Stimulated activated CD4-positive, alpha-beta T cell treated with anti-CD3 and anti-CD28 coated beads, Interleukin-2, amount 100 ng/mL, for 48 hours (primary cell): ENCODE measurements at places on chromosomes 1 and 21.

- no peak for DNase-seq
These were observed 67.4 kb downstream of the KCNK1 start for GRCh38 chr1:233681285-233681684.

DNA sequence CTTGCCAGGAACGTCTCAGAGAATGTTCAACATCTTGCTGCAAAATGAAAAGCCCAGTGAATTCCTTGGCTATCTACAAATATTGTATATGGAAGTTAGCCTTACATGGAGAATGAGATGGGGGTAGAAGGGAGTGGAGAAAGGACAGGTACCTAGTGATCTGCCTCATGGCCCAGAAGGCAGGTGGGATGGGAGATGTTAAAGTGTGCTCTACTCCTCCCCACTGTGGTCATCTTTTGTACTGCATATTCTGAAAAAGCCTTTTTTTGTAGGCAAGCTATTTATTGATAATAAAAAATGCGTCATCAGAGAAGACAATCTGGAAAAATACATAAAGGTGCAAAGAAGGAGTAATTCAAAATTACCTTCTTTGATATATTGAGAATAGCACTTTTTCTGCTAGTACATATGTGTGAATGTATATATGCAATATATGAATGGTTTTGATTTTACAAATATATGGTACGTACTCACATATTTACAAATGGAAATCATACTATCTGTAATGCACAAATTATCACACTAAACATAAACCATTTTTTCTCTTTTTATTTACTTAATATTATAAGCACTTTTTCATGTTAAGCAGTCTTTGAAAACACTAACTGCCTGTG is 19.1 kb upstream of the SLC5A9 start:
- no peak for DNase-seq

- DNase-seq: no peak
These were observed 114.5 kb downstream of the LRRC40 start for GRCh38 chr1:70090875-70091274.

GRCh38 chr1:30452925-30453324 is 270.5 kb downstream of the MATN1 start:
- no peak for DNase-seq

DNA sequence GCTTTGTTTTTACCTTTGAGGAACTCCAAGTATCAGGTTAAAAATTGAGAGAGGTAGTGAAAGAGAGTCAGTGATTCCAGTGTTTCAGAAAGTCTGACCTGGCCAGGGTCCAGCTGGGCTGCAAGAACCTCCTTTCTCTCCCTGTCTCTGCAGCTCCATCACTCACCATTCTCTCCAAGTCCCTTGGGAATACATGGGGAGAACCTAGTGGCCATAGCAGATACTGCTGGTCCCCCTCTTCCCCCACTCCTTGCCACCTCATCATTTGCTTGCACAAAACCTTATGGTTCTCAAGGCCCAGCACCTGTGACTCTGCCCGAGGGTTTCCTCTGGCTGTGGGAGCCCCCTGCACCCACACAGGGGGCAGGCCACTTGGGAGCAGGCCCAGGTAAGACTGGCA is 279.5 kb downstream of the KIF26B start:
- DNase-seq: no peak

DNA sequence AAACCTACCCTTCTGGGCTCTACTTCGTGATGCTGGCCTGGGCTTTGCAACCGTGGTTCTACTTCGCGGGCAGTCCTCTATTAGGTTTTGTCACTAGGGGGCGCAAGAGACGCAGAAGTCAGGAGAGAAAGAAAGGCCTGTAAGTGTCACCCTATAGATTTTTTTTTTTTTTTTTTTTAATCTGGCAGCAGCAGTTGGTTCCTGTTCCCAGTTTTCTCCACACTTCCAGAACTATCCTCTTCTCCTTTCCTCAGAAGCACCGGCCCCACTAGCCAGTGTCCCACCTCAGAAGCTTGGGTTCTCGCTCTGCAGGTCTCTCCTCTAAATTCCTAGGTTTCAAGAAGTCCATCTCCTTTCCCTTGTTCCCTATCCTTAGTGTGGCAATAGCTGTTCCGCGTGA is 9.1 kb upstream of the LCE2D start:
- DNase-seq: peak; percentile 60

GRCh38 chr1:161484613-161485012 is 20.6 kb upstream of the FCGR2A start:
- no peak for DNase-seq

- DNase-seq: no peak
These were observed 8.8 kb downstream of the SMCP start for GRCh38 chr1:152886758-152887409.

DNA sequence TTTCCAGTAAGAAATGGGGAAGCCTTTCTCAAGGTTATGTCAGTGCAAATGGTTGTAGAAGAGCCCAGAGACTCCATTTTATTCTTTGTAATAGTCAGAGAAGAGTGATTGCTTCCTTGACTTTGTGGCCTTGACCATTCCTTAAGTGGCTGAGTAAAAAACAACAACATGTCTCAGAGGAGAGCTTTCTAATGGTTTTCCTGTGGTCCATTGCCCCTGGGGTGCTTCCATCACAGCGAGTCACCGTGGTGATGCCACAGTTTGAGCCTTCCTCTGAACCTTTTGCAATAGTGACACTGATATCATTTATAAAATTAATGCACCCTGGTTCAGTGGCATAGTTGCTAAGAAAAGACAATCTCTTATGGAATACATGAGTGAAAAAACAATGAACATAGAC is 38.6 kb downstream of the PAPPA2 start:
- no peak for DNase-seq

DNA sequence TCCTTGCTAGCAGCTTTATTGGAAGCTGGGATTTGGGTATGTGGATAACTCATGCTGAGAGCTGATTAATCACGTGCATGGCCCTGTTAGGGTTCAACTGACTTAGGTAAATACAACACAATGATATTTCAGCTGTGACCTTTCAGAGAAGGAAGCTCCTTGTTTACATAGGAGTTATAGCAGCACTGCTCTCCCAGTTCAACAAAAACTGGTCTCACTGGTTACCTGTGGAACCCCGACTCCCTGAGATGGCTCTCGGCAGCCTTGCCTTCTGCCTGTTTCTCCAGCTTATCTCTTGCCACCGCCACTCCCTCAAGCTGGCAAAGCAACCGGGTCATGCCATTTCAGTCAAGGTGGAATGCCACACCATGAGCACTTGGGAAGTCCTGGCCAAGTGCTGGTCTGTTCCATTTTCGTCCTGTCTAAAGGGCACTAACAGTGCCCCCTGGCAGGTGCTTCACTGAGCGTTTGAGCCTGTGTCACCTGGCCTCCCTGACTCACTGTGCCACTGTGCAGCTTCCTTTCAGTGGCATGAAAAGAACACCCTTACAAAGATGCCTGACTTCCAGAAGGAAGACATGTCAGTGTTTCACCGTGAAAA is 31.6 kb downstream of the DOP1B start:
- DNase-seq: no peak

GRCh38 chr1:53754484-53755312 is 15.7 kb upstream of the GLIS1 start:
- DNase-seq: no peak

DNA sequence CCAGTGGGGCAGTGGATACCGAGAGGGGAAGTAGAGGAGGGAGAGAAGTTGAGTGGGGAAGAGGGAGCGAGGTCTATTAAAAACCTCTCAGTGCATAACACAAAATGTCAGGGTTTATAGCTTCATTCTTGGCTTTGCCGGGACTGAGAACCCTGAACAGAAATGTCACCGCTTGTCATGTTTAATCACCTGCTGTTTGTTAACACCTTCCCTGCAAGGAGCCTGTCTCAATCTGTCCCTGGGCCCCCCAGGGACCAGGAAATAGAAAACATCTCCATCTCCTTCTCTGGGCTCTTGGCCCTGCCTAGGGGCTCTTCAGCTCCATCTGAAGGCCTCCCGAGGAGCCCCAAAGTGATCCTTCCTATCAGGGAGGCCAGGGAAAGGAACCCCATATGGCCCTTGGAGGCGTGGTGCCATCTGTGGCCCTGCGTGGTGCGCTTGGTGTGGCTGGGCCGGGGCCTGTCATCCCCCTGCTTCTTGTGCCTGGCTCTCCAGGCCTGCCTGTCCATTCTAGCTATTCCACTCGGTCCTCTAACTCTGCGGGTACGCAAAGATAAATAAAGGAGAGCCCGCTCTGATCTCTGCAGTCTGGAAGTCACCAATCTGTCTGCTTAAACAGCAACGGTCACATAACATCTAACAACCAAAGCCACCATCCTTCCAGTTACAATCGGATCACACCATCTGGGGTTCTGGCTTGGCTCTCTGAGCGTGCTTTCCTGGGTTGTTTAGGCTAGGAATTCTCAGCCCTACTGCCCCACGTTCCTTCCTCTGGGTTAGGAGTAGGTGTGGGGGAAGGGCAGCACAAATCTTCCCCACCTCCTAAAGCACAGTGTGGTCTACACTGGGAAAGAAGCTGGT is 113.8 kb downstream of the CASZ1 start:
- DNase-seq: no peak

GRCh38 chr1:209625791-209626285 is 26.4 kb downstream of the LAMB3 start:
- no peak for DNase-seq

GRCh38 chr1:159829273-159829634 is 2.6 kb downstream of the SLAMF8 start:
- DNase-seq: no peak

DNA sequence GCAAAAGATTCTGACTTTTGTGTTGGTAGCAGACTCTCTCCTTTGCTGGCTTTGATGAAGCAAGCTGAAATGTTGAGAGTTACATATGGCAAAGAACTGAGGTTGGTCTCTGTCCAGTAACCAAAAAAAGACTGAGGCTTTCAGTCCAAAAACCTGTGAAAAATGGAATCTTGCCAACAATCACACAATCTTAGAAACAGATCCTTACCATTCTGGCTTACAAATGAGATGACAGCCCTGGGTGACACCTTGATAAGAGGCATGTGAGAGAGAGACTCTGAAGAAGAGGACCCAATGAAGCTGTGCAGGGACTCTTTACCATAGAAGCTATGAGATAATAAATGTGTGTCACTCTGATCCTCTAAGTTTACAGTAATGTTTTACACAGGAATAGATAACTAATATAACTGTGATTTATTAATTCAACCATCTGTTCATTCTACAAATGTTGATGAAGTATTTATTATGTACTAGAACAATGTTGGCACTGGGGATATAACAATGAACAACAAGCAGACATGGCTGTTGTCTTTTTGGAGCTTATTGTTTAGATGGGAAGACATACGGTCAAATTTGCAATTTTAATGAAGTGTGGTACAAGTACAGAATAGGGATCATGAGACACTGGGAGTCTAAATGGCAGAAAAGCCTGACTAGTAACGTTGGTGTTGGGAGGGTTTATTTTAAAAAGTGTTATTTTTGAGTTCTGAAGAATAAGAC is 251.0 kb downstream of the OLFM3 start:
- DNase-seq: no peak

GRCh38 chr1:156801409-156802121 is 15.1 kb downstream of the SH2D2A start:
- DNase-seq: no peak

DNA sequence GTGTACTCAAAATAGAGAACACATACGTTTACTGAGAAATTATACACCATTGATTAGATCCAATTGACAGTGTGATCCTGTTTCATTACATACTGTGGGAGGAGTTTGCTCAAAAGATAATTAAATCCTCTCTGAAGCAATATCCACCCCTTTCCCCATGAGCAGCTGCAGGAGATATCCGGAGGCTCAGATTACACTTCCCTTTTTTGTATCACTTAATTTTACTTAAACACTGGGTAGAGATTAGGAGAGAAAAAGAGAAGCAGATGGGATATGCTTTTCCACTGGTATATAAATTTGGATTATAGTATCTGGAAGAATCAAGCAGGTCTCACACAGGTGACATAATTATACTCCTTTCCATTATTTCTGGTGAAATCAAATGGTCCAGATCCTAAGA is 333.3 kb upstream of the ZRANB2 start:
- no peak for DNase-seq

DNA sequence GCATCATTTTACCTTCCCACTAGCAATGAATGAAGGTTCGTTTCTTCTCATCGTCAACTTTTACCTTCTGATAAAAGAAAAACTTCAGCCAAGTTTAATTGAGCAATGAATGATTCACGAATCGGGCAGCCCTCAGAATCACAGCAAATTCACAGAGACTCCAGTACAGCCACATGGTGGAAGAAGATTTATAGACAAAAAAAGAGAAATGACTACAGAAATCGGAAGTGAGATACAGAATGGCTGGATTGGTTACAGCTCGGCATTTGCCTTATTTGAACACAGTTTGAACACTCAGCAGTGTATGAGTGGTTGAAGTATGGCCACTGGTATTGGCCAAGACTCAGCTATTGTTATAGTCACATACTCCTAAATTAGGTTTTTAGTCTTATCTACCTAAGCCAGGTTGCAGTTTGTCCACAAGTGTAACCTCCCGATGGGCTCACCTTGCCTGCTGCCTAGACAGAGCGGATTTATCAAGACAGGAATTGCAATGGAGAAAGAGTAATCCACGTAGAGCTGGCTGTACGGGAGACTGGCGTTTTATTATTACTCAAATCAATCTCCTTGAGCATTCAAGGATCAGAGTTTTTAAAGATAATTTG is 15.3 kb downstream of the AK4 start:
- no peak for DNase-seq

- DNase-seq: no peak
These were observed 110.1 kb upstream of the ZNHIT6 start for GRCh38 chr1:85818371-85818770.

DNA sequence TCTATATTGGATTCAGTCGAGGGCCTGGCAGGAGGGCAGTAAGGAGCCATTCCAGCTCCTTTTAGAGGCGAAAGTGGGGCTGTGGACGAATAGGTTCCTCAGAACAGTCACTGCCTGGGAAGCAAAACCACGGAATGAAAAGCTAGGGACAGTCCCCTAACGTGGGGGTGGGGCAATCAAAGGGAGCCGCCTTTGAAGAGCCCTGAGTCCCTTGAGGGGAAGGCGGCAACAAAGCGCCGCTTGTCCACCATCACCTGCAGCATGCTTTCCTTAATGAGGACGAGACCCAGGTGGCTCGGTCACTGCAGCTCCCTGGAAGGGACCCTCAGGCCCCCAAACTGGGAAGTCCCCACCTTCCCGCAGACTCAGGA is 184.7 kb downstream of the ETS2 start:
- DNase-seq: no peak

- DNase-seq: no peak
These were observed at the start of gene ACTL8 for GRCh38 chr1:17755120-17755519. Gene ACTL8, plus strand, starts transcription at chr1:17755333. Its CDS starts 67,676 bp downstream, at chr1:17823009.

- no peak for DNase-seq
These were observed 368.2 kb downstream of the CAMTA1 start for GRCh38 chr1:7153464-7153863.

- DNase-seq: peak; percentile 49
These were observed 7.4 kb upstream of the MPL start for GRCh38 chr1:43329995-43330751.

- no peak for DNase-seq
These were observed 56.7 kb upstream of the PUM1 start for GRCh38 chr1:31122101-31122735.
